CD8-positive, alpha-beta memory T cell (primary cell): ENCODE measurements at places on chromosomes 1 and 21.

- no peak for DNase-seq
Observed at GRCh38 chr1:63882048-63882704, 108.4 kb downstream of the ROR1 start.

DNA sequence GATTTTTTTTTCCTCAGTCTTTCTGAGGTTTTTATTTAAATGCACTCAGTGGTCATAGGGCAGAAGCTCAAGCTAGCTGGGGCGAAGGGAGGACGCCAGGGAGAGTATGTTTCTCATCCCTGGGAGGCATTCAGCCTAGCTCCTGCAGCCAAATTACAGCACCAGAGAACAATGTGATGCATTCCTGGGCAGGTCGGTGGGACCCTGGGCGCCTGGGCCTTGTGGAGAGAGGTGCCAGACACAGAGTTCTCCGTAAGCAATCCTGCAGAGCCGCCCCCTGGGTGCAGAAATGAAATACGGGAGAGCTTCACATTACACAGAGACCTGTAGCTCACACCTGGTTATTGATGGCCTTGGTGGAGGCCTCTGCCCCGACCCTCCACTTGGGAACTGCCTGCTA, 15.5 kb downstream of the WNT2B start:
- DNase-seq, result no peak

- peak; percentile 47 for DNase-seq
Observed at GRCh38 chr1:89198491-89199072, at the start of gene GBP4. GBP4 (minus strand) TSS chr1:89198942; CDS start chr1:89198834, 108 bp downstream.

GRCh38 chr1:23574265-23574754, 15.0 kb upstream of the ID3 start:
- no peak for DNase-seq

GRCh38 chr1:174284052-174284451, 124.7 kb downstream of the RABGAP1L start:
- DNase-seq, result no peak

DNA sequence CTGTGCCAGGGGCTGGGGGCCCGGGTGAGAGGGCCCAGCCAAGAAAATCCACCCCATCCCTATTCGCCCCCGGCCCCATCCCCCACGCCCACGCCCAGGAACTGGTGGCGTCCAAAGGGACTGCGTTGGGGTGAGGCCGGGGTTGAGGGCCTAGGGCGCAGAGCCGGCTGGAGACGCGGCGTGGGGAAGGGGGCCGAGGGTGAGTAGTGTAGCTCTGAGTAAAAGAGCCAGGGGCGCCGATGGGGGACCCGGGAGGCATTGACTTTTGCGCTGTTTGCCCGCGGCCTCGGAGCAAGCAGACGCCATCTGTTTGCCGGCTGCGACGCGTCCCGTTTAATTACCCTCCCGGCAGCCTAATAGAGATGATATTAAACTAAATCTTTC, 3.5 kb upstream of the DMRTA2 start:
- no peak for DNase-seq

DNA sequence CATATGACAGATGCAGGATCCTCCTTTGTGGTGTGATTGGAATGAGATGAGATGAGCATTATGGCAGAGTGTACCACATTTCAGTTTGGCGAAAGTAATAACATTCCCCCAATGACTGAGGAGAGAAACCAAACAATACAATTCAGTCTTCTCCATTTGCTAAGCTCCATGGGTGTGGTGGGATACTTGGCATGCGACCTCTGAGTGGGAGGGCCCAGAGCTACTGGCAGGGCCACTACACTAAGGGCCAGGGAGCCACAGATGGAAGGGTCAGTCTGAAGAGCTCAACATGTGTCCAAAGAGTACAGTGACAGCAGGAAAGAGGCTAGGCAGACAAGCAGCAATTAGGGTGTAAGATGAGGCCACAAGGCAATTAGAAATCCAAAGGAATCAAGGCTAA, 23.8 kb upstream of the PAXBP1 start:
- no peak for DNase-seq

DNA sequence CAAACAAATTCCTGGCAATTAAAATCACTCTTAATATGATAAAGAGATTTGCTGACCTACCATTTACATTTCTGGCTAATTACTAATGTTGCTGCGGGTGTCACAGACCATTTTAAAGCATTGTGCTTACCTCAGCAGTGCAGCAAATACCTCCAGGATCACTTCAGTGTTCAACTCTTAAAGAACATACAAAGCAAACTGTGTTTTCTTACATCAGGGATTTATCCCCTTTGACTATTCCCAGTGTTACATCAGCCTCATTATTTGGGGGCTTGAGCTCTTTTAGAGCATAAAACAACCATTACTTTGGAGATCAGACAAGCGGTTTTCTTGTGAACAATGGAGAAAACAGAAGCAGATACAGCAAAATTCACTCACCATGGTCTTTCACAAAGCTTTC, 185.4 kb downstream of the LYPLAL1 start:
- DNase-seq, result no peak

- no peak for DNase-seq
Observed at GRCh38 chr1:27713139-27713725, 12.5 kb upstream of the FAM76A start.

DNA sequence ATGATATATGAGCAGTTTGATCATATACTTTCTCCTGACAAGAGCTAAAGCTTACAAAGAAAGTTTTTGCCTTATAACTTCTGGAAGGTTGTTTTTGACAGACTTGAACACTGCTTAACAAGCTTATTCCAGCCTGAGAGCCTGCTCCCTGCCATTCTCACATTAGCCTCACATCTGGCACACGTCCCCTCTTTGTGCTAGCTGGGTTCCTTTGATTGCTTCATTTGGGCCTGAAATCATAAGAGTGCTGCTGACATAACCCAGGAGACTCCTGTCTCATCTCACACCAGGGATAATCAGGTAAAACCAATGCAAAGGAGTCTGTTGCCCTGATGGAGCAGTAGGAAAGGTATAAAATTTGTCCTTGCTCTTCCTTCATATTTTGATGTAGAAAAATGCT, 1411.7 kb upstream of the B3GALT2 start:
- no peak for DNase-seq

- no peak for DNase-seq
Observed at GRCh38 chr1:1189111-1189510, 15.4 kb downstream of the TTLL10 start.

DNA sequence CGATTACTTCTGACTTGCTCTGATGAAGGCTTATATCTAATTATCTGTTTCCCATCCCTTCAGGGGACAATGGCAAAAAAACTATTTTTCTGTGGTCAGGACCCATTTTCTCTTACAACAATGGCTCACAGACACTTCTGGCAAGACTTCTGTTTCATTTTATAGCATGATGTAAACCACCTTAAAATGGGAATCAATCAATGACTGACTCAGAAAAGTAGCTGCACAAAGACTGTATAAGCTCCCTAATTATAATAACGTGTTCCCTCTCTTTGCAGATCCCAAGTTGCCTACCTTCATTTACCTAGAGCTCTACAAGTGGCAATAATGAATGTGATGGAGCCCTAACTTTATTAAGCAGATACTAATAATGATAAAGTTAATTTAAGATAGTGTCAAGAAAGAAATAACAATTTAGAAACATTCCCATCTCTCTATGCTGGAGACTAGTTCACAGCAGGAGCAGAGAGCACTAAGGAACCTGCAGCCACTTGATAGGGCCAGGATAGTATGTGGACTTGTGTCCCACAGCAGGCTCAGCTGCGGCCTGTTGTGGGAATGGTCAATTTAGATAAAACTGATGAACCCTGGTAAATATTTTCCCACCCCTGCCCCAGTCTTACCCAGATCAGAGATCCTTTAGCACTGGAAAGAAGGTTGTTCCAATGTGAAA, 538 bp downstream of the GBP2 start:
- DNase-seq, result no peak

- DNase-seq, result no peak
Observed at GRCh38 chr21:33229099-33229783, 497 bp upstream of the IFNAR2 start.

- no peak for DNase-seq
Observed at GRCh38 chr1:152038871-152039270, 2.1 kb upstream of the S100A11 start.

GRCh38 chr1:169945181-169945580, 51.5 kb upstream of the SCYL3 start:
- no peak for DNase-seq

DNA sequence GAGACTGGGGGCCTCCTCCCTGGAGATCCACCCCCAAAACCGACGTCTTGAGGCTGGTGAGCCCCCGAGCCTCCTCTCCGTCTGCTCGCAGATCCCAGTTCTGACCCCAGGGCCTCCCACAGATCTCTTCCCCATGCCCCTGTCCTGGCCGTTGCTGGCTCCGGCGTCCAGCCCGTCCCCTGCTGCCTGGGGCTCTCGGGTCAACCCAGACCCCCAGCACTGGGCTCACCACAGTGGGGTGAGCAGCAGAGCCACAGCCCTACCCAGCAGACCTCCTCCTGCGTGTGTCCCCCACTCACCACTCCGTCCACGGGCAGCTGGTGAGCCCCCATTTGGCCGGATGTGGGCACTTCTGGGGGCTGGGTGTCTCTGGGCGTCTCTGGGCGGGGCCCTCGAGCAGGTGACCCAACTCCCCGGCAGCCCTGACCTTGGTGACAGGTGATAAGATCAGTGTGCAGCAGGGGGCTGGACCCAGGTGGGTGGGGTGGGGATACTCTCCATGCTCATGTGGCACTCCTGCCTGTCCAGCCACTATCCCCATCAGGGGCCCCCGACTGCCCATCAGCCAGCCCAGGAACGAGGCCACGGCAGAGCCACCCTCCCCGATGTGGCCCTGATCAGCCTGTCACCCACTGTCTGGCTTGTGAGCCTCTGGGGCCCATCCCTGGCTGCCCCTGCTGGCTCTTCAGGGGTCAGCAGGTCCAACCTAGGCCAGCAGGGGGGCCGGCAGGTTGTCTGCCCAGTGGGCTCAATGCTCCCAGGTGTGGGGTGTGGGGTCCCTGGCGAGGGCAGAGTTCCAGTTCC, 709 bp downstream of the TNFRSF14 start:
- no peak for DNase-seq

DNA sequence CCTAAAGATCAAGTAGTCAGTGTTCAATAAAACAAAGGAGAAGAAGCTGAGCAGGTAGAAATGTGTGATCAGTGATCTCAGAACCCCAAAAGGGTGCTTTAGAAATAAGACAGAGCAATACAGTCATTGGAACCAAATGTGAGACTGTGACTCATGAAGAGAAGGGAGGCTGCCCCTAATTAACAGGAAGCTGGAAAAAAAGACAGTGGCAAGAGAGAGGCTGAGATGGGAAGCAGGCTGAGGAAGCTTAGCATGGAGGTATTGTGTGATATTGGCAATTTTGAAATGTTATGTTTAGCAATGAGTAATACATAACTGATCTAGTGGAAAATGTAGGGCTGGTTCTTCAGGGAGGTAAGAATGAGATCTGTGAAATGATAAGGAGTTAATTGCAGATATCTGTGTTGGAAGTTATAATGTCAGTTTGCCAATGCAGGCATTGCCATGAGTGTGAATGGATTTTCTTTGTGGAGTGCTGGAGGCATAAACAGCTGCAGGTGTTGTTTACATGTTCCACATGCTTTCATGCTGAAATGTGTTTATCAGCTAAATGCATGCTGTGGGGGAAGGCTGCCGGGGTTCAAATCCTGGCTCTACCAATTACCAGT, 90.6 kb upstream of the CACNA1E start:
- no peak for DNase-seq

GRCh38 chr1:62346886-62347285, 27.7 kb upstream of the KANK4 start:
- DNase-seq, result no peak

DNA sequence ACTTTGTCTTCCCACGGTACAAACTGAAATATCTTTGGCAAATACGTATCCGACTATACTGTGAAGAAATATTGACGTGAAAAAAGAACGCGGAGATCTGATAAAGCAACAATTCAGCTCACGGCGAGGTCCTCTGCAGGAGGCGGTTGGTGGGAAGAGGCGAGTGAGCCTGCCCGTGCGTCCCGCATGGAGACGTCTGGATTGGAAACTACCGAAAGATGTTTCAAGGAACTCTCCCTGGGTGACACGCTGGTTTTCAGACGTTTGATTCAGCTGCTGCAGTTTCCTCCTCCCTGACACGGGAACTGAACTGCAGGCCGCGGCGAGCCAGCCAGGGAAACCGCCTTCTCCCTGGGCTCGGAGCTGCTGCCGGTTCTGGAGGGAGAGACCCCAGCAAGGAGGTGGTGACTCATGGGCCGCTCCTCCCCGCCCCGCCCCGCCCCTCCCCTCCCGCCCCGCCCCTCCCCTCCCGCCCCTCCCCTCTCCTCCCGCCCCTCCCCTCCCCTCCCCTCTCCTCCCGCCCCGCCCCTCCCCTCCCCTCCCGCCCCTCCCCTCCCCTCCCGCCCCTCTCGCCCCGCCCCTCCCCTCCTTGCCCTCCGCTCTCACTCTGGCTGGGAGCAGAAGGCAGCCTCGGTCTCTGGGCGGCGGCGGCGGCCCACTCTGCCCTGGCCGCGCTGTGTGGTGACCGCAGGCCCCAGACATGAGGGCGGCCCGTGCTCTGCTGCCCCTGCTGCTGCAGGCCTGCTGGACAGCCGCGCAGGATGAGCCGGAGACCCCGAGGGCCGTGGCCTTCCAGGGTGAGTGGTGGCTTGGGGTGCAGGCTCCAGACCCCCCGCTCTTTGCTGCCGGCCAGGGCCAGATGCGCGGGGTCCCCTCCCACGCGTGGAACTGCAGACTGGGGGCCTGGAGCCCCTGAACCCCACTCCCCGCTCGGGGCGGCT, at the start of gene COL6A1:
Gene COL6A1 (plus strand): TSS at position 620 of the 941 bp plus-strand sequence. CDS start 81 bp downstream, at position 701.
- DNase-seq, result peak; percentile 48

DNA sequence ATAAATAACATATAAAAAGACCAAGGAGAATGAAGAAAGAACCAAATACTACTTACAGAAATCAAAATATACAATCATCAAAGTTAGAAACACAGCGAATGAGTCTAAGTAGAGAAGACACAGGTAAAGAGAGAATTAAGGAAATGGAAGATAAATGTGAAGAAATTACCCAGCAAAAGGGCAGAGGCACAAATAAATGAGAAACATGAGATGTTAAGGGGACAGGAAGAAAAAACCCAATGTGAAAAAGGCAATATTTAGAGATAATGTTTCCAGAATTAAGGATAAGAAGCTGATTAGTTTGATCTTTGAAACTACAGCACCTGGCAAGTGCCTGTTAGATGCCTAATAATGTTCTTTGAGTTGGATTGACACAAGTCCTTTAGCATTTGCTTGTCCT, 40.9 kb downstream of the CCN1 start:
- no peak for DNase-seq

- peak; percentile 99 for DNase-seq
Observed at GRCh38 chr21:46635324-46636180, at the start of gene PRMT2. PRMT2 (plus strand) TSS chr21:46635674; CDS start chr21:46636952, 1,278 bp downstream.

GRCh38 chr1:38464071-38464661, 395.4 kb downstream of the RRAGC start:
- DNase-seq, result no peak
